ENCODE measurements at places on chromosomes 5 and 9. TPM values are rescaled to one million over a fixed set of nuclear protein-coding genes. Genes with fewer than 3 reads are reported as not detected.

DNA sequence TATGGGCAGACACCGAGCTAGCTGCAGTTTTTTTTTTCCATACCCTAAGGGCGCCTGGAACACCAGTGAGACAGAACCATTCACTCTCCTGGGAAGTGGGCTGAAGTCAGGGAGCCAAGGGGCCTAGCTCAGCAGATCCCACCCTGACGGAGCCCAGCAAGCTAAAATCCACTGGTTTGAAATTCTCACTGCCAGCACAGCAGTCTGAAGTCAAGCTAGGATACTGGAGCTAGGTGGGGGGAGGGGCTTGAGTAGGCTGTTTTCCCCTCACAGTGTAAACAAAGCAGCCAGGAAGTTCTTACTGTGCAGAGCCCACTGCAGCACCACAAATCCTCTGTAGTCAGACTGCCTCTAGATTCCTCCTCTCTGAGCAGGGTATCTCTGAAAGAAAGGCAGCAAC is 151.7 kb upstream of the HCN1 start:
- H3K4me3 ChIP-seq: no peak overlapping the region
- H3K27ac ChIP-seq: no peak overlapping the region
- H3K27me3 ChIP-seq: no peaks in the 10 kb centered on the region
- no peaks in the 10 kb centered on the region for H3K36me3 ChIP-seq
- DNase-seq: no peak

DNA sequence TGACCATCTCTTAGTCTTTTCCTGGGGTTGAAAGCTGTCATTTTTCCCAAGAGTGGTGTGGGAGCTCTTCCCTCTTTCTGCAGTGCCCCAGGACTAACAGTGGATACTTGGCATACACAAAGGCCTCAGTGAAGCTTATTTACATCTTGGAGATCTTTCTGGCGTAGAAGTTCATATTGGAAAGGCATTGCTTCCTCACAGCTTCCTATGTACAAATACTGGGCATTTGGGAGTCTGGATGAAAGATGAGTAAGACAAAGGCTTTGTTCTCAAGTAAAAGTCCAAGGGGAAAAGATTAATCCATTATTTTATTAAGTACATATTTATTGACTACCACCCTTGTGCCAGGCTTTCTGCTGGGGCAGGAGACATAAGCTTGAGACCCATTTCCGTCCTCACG is 22.0 kb downstream of the MAP3K1 start:
- no peaks in the 10 kb centered on the region for H3K36me3 ChIP-seq
- no peaks in the 10 kb centered on the region for H3K27me3 ChIP-seq
- DNase-seq: no peak
- no peak overlapping the region for H3K4me3 ChIP-seq
- H3K4me1 ChIP-seq: peaks cover 87% of the 10 kb centered on the region
- peak overlapping the region; percentile 59 for H3K27ac ChIP-seq

GRCh38 chr5:123087173-123088030 is 1.6 kb upstream of the PRDM6 start:
- H3K36me3 ChIP-seq: no peaks in the 10 kb centered on the region
- H3K4me1 ChIP-seq: peaks cover 29% of the 10 kb centered on the region
- H3K27me3 ChIP-seq: peaks cover 32% of the 10 kb centered on the region
- no peak for DNase-seq

DNA sequence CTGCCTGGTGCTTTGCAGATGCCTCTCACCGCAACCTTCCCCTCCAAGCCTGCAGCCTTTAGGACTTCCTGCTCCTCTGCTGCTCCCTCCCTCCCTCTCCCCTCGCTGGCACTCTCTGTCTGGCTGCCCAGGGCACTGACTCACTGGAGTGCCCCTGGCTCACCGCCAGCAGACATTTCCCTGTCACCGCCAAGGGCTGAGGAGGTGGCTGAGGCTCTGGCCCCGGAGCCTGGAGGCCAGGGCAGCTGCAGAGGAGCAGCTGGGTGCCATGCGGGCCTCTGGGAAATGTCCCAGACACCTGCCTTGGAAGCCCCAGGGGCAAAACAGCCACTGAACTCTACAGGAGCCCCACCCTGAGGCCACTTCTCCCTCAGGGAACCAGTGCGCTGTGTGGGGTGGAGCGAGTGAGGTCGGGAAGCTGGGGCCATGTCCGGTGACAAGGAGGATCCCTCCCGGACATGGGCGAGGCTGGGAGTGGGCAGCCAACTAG is 53.4 kb downstream of the TENT4A start:
- H3K4me3 ChIP-seq: no peak overlapping the region
- H3K4me1 ChIP-seq: no peaks in the 10 kb centered on the region
- no peaks in the 10 kb centered on the region for H3K36me3 ChIP-seq
- H3K27me3 ChIP-seq: no peaks in the 10 kb centered on the region

GRCh38 chr5:55544341-55544740 is 9.6 kb upstream of the PLPP1 start:
- no peaks in the 10 kb centered on the region for H3K36me3 ChIP-seq
- H3K27me3 ChIP-seq: no peaks in the 10 kb centered on the region
- H3K4me1 ChIP-seq: no peaks in the 10 kb centered on the region
- H3K4me3 ChIP-seq: no peak overlapping the region
- no peak for DNase-seq
- H3K27ac ChIP-seq: no peak overlapping the region

- peaks cover 58% of the 10 kb centered on the region for H3K4me1 ChIP-seq
- no peaks in the 10 kb centered on the region for H3K36me3 ChIP-seq
- H3K4me3 ChIP-seq: no peak overlapping the region
- DNase-seq: peak; percentile 87
- H3K27me3 ChIP-seq: no peaks in the 10 kb centered on the region
These were observed 140.9 kb downstream of the AOPEP start for GRCh38 chr9:94867281-94867841.

DNA sequence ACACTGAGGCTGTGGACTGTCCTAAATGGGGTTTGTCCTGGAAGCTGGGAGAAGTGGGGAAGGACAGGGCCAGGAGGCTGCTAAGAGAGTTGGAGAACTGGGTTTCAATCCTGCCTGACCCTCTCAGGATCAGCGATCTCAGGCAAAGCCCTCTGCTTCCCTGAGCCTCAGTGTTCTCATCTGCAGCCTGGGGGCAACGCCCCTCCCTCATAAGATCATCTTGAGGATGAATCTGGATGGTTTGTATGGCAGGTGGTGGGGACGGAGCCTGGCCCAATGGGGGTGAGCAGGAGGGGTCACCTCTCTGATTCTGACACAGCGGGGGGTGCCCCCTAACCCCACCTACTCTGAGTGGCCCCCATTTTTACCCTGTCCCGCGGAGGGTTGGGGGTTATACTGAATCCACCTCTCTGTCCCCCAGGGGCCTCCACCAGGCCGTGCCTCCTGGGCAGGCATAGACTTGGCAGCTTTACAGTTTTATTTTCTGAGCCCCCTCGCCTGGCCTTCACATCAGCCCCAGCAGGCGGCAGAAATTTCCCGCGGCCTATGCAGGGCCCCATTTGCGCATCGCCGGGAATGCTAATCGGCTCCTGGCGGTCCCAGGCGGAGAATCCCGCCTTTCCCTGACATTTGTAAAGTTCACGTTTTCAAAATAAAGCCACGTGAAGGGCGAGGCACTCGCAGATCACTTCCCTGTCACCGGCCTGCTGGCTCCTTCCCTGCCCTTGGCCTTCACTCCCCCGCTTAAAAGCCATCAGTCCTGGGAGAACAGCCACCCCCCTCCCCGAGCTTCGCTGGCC is 17.8 kb upstream of the LAMC3 start:
- H3K4me1 ChIP-seq: no peaks in the 10 kb centered on the region
- H3K4me3 ChIP-seq: no peak overlapping the region
- no peak for DNase-seq
- H3K27ac ChIP-seq: no peak overlapping the region
- H3K27me3 ChIP-seq: no peaks in the 10 kb centered on the region

- H3K27me3 ChIP-seq: no peaks in the 10 kb centered on the region
- no peak for DNase-seq
- H3K27ac ChIP-seq: no peak overlapping the region
- no peaks in the 10 kb centered on the region for H3K4me1 ChIP-seq
- H3K36me3 ChIP-seq: no peaks in the 10 kb centered on the region
These were observed 18.7 kb upstream of the GRPEL2 start for GRCh38 chr5:149326611-149327010.

- H3K27ac ChIP-seq: no peak overlapping the region
- H3K27me3 ChIP-seq: no peaks in the 10 kb centered on the region
- DNase-seq: no peak
These were observed 33.1 kb downstream of the RANBP6 start for GRCh38 chr9:5982317-5982716.

DNA sequence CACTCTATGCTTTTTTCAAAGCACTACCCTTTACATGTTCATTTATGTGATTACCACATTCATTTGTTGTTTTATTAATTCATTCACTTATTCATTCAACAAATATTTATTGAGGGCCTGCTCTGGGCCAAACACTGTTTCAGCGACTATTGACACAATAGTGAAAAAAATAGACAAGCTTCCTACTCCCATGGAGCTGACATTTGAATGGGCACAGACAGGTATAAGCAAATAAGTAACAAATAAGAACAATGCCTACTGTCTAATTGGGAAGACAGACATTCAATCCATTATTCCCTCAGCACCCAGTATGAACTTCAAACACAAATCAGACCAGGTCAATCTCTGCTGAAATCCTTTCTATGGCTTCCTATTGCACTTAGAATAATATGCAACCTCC is 156.9 kb upstream of the NR3C1 start:
- H3K27me3 ChIP-seq: no peaks in the 10 kb centered on the region
- H3K4me3 ChIP-seq: no peak overlapping the region
- no peaks in the 10 kb centered on the region for H3K4me1 ChIP-seq
- no peak overlapping the region for H3K27ac ChIP-seq
- DNase-seq: no peak
- no peaks in the 10 kb centered on the region for H3K36me3 ChIP-seq

DNA sequence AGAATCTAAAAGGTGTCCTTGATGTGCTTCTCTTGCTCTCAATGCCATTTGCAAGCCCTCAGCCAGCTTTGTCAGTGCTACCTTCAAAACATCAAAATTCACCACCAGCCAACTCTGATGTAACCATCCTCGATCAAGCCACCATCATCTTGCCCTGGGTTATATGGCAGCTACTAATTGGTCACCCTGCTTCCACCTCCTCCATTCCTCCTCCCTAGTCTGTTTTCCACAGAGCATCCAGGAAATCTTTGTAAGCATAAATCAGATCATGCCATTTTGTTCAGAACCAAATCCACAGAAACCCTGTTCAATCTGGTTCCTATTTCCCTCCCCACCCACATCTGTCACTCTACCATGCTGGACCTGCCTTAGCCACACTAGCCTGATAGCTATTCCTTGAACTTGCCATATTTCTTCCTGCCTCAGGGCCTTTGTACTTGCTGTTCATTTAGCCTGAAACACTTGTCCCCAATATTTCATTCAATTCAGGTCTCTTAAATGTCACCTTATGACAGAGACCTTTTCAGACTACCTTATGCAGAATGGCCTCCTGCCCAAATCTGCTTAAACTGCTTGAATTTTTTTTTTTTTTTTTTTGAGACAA is 1.9 kb upstream of the B4GALT1 start:
- no peaks in the 10 kb centered on the region for H3K27me3 ChIP-seq
- H3K36me3 ChIP-seq: no peaks in the 10 kb centered on the region
- no peak overlapping the region for H3K4me3 ChIP-seq
- H3K27ac ChIP-seq: peak overlapping the region; percentile 94
- peaks cover 45% of the 10 kb centered on the region for H3K4me1 ChIP-seq

DNA sequence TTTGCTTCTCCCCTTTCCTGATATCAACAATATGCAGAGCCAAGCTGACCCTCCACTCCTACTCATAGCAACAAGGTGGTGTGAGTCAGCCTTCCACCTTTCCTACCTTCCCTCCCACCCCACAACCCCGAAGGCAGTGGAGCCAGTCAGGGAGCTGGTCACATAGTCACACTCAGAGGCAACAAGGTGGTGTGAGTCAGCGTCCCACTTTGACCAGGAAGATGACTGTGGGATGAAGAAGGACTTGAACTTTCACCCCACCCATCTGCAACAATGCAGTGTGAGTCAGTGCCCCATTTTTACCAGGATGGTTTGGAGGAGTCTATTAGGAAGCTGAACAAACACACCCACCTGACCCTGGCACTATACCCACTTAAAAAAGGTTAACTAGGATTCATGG is 30.1 kb upstream of the ZNF782 start:
- H3K27me3 ChIP-seq: no peaks in the 10 kb centered on the region
- no peaks in the 10 kb centered on the region for H3K36me3 ChIP-seq
- no peaks in the 10 kb centered on the region for H3K4me1 ChIP-seq
- DNase-seq: no peak
- no peak overlapping the region for H3K4me3 ChIP-seq

GRCh38 chr9:85897848-85898247 is 43.1 kb upstream of the NAA35 start:
- DNase-seq: no peak
- no peaks in the 10 kb centered on the region for H3K36me3 ChIP-seq
- no peaks in the 10 kb centered on the region for H3K27me3 ChIP-seq
- H3K4me1 ChIP-seq: no peaks in the 10 kb centered on the region
- no peak overlapping the region for H3K27ac ChIP-seq

DNA sequence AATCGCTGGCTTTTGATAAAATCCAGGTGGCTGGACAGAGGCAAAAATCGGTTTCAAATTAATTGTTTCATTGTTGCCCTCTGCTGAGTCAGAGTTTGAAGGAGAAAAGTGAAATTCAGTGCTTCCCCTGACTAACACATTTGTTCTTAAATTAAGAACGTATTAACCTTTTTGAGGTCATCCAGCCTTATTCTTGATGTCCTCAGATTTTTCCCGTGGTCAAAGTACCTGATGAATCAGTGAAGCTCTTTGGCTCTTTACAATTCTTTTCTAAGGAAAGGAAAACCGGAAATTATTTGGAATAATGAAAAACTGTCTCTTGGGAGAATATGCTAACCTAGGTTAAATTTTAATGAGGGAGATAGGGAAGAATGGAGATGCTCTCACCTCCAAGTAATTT is 21.6 kb downstream of the OSMR start:
- no peaks in the 10 kb centered on the region for H3K27me3 ChIP-seq
- H3K4me1 ChIP-seq: peaks cover 19% of the 10 kb centered on the region
- no peak for DNase-seq
- H3K36me3 ChIP-seq: no peaks in the 10 kb centered on the region

DNA sequence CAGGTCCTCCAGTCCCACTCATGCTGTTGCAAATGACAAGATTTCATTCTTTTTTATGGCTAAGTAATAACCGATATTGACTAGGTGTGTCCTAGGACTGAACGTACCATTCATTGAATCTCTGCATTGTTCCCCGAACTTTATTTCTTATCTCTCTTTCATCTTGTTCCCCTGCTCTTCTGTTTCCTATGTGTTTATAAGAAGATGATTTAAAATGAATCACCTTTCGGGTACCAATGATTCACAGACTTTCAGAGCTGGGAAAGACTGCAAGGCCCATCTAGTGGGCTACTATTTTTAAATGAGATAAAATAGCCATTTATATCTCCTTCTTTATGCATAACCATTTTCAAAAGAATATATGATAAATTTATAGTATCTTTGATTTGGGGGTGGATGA is 133.0 kb downstream of the CDH18 start:
- H3K27me3 ChIP-seq: no peaks in the 10 kb centered on the region
- no peaks in the 10 kb centered on the region for H3K4me1 ChIP-seq
- no peak for DNase-seq
- no peak overlapping the region for H3K27ac ChIP-seq

The PDE6A gene
- total RNA-seq: not detected

The MSMP gene
- total RNA-seq: not detected

The RGS14 gene
- total RNA-seq: 23.5 TPM

The SUSD3 gene
- 5.8 TPM for total RNA-seq

The PTGES gene
- total RNA-seq: 2.6 TPM

The SLC6A18 gene
- not detected for total RNA-seq

The IGFBPL1 gene
- total RNA-seq: 32.1 TPM

The SMIM33 gene
- not detected for total RNA-seq

The CMYA5 gene
- total RNA-seq: 24.5 TPM

The CARD6 gene
- total RNA-seq: 18.2 TPM

The SEMA4D gene
- total RNA-seq: 28.4 TPM
